ENCODE measurements at places on chromosomes 2 and 18.

DNA sequence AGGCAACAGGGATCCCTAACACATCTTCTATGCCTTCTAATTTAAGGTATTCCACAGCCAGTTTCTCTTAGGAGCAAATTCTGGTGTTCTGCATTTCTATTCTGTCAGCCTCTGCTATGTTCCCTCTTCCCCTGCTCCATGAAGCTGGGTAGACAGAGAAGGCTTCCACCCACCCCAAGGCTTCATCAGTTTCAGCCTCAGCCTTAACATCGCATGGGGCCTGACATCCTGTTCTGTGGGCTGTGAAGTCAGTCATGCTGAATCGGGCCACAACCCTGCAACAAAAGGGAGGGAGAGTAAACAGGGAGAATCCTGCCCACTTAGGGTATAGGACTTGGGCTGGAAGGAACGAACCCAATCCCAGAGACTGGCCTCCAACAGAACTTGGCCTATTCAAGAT, 70.6 kb upstream of the PPM1B start:
- no peak for DNase-seq

DNA sequence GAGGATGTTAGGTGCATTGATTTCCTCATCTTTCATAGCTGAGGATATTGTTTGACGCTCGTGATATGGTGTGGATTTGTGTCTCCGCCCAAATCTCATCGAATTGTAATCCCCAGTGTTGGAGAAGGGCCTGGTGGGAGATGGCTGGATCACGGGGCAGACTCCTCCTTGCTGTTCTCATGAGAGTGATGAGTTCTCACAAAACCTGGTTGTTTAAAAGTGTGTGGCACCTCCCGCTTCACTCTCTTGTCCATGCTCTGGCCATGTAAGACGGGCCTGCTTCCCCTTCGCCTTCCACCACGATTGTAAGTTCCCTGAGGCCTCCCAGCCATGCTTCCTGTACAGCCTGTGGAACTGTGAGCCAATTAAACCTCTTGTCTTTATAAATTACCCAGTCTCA, 28.4 kb upstream of the GPC1 start:
- no peak for DNase-seq

DNA sequence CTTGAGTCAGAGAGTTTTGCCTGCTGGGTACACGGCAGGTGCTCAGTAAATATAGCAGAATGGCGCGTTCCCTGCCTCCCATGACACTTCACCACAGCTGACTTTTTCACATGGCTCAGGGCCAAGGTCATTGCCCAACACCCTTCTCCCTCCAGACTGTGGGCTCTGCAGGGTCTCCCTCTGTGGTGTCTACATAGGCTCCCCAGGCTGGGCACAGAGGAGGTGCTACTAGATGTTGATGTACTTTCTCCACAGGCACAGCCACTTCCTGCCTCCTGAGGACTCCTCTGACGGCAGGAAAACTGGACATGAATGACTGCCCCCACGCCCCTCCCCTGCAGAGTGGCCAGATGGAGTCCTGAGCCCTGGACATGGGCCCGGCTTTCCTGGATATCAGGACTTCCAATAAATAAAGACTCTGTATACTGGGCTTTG, 4.2 kb downstream of the CHCHD5 start:
- no peak for DNase-seq

- no peak for DNase-seq
These were observed 36.5 kb downstream of the COA5 start for GRCh38 chr2:98571796-98572195.

DNA sequence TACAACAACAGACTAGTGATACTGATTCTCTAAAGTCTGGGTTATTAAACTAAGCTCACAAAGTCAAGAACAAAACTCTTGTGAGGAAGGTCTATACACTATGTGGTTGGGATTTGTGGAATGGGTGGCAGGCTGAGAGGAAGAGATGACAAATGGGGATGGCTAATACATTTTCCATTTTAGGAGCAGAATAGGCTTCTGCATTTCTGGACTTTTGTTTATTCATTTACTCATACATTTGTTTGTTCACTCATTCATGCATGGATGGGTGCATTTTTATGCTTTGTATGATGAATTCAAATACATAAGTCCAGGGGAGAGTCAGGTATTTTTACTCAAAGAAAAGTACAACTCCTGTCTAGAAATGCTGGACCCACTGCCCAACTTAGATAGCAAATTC, 637.4 kb upstream of the CDH2 start:
- DNase-seq: no peak

- DNase-seq: peak; percentile 28
These were observed 147.0 kb upstream of the KLHL14 start for GRCh38 chr18:32919799-32920198.

DNA sequence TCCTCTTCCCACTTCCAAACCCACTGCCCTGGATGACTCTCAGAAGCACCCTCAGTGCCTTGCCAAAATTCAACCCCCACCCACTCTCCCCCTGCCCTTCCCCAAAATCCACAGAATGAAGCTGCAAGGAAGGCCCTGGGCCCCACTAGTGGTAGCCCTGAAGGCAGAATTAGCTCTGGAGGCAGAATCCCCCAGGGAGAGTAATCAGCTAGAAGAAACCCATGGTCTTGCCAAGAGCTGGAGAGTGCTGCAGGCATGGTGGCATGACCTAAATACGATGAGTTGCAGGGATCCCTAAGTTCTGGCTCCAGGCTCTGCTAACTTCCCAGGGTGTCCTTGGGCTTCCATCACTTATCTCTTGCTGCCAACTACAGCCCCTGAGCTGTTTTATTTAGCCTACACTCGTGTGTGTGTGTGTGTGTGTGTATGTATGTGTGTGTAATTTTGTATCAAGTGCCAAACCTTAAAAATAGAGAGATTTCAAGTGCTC, 7.9 kb downstream of the GAD1 start:
- DNase-seq: no peak

- peak; percentile 10 for DNase-seq
These were observed 93.6 kb downstream of the FTCDNL1 start for GRCh38 chr2:199757233-199757870.

DNA sequence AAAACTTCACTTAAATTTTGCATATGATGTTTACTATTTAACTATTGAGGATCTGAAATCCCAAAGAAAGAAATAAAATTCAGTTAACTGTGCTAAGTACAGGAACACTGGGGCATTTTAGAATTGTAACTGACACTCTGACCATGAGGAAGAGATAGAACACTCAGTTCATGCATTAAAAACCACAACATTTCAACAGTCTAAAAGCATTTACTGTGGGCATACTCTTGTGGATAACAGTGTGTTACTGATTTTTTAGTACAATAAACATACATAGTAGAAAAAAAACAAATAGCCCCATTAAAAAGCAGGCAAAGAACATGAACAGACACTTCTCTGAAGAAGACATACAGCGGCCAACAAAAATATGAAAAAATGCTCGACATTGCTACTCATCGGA, 1122.7 kb upstream of the PIK3C3 start:
- no peak for DNase-seq

- no peak for DNase-seq
These were observed 218.2 kb downstream of the ATAD2B start for GRCh38 chr2:23708771-23709170.

GRCh38 chr2:232349546-232349945, 29.0 kb upstream of the ALPP start:
- DNase-seq: no peak

GRCh38 chr2:231523451-231524285, 6.6 kb downstream of the NMUR1 start:
- no peak for DNase-seq

DNA sequence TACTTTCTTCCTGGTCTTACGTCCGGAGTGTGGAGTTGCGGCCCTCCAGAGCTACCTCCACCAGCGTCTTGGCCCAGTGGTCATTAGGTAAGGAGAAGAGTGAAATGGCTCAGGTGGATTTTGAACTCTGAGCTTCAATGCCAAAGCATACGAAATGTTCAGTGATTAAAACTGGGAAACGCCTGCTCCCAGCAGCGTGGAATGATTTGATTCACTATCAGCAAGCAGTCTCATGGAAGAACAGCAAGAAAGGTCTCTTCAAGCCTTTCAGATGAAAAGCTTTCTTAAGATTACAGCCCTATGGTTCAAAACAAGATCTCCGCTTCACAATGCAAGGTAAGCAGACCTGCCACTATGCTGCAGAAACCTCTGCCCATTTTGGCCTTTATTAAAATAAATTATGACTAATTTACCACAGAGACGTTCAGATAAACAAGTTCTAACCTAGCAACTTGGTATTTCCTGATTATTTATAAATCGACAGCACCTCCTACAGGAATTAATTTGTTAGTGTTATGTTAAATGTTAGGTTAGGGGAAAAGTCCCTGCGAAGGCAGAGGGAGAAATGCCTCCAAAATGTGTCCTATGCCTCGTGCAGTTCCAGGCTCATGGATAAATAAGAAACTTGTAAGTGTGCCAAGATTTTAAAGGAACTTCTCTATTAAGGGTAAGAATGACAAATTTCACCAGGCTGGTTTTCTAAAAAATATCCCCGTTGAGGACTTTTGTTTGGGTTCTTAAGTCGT, 10.1 kb downstream of the SP9 start:
- DNase-seq: peak; percentile 49

DNA sequence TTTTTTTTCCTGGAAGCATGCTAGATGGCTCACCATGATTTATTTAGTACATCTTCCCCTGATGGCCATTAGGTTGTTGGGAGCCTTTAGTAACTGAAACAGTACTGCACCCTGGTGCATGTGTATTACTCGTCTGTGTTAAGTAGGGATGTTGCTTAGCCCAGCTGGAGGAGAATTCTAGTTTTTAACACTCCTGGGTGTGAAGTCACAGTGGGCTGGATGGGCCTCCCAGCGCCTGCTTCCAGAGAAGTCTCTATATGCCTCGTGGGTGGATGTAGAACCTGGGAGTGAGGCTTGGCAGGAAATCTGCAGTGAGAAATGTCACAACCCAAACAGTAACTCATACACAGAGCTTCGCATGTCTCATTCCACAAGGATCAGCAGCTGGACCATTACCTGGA, 28.9 kb upstream of the NT5DC4 start:
- DNase-seq: no peak

DNA sequence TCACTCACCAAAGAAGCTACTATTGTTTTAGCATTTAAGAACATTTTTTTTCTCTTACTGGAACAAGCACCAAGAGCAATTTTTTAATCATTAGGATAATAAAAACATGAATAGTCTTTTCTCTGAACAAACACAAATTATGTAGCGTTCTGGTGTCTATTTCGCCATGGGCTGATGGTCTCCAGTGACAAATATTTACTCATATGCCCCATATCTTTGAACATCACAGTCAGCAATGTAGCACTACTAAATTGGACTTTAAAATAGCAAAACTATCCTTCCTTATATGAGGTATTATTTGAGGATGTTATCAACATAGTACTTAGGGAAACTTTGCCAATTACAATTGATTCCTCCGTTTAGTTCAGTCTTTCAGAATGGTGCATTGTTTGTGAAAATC, 1326.0 kb upstream of the ZEB2 start:
- no peak for DNase-seq

GRCh38 chr2:111007757-111008688, 112.7 kb upstream of the BCL2L11 start:
- no peak for DNase-seq

- DNase-seq: no peak
These were observed 234.6 kb downstream of the HAUS1 start for GRCh38 chr18:46338766-46339165.

DNA sequence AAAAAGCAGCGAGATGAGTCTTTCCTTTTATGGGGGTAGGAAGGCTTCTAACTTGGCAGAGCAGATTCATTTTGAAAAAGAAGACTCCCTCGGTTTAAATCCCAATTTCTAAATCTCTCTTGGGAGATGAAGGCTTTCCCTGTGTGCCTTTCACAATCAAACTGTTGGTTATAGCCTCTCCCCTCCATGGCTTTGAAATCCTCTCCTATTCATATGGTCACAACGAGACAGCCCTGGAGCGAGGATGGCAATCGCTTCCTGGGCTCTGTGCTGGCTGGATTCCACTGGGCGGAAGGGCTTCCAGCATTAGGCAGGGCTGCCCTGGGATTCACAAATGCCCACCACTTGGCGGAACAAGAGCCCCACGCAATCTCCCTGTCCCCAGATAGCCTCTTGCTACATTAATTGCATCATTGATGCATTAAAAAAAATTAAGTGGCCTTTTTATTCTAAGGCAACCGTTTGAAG, 1.6 kb downstream of the CAVIN2 start:
- no peak for DNase-seq

GRCh38 chr18:69705987-69706386, 241.7 kb downstream of the CD226 start:
- DNase-seq: no peak

DNA sequence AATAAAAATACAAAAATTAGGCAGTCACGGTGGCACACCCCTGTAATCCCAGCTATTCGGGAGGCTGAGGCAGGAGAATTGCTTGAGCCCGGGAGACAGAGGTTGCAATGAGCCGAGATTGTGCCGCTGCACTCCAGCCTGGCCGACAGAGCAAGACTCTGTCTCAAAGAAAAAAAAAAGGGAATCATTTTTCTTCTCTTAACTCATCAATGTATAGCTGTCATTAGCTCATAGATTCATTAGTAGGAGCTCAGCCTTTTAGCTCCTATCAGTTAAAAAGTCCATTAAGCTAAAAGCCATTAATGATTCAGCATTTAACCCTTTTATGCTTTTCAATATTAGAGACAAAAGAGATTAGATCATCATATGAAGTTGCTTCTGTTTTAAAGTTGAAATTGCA, 5.8 kb upstream of the NBAS start:
- DNase-seq: no peak

DNA sequence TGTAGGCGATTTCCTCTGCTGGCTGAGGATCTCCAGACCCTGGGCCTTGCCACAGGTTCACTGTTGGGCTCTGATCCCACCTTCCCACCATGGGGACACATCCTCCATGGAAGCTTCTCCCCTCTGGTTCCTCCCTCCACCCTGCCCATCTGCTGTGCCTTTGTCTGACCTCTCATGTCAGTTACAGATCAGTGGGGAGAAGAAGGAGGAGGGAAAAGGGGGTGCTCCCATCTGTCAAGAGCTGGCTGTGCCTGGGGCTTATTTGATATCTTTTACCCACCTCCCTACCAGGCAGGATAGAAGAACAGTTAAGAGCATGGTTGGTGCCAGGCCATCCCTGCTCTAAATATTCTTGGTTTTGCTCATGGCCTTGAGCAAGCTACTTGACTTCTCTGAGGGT, 12.3 kb upstream of the DNAJB2 start:
- no peak for DNase-seq

DNA sequence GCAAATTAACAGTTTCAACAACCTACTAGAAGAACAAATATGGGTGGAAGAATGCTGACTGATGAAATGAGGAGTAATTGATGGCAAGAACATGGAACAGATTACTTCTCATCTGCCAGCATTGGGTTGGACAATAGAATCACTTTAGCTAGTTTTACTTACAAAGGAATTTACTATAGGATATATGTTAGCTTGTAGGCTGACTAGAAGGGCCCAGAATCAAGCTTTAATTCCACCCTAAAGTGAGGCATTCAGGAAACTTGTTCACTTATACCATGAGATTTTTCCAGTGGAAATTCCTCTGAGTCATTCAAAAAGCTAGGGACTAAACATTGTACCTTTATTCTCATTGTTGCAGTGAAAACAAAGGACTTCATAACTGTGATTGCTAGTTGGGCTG, 5.0 kb upstream of the ZSWIM2 start:
- DNase-seq: peak; percentile 68
